ENCODE measurements at places on chromosomes 7 and 10.
A peak's percentile ranks its signal among the peaks of the same experiment; 100 is the strongest.

DNA sequence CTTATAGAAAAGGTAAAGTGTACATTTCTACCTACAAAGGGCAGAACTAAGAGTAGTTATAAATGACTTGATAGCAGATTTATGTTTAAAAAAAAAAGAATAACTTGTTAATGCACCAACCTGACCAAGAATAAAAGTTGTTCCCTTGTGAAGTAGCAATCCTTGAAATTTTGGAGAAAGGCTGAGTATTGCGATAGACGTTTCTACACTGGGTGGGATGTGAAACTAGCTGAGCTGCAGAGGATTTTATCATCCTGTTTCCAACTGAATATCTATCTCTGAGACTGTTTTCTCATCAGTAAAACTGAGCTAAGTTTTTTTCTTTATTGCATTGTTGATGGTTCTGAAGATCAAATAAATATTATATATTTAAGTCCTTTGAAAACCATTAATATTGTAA is 14.6 kb downstream of the MDFIC start:
- no peaks in the 10 kb centered on the region for H3K27me3 ChIP-seq
- H3K27ac ChIP-seq = no peak overlapping the region
- DNase-seq = no peak
- H3K4me3 ChIP-seq = no peak overlapping the region
- peaks cover 27% of the 10 kb centered on the region for H3K36me3 ChIP-seq
- peaks cover 64% of the 10 kb centered on the region for H3K4me1 ChIP-seq

DNA sequence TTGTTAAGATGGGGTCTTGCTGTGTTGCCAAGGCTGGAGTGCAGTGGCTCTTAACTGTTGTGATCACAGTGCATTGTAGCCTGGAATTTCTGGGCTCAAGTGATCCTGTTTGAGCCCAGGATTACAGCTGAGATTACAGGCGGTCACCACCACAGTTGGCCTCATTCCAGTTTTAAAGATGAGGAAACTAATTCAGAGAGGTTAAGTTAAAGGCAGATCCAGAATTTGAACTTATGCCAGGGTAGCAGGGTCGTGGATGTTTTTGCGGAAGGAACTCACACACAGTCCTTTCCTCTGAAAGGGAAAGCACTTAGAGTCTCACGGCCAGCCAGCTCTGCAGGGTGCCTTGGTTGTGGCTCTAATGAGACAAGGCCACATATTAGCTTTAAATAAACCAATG is 84.7 kb downstream of the MMRN2 start:
- H3K27ac ChIP-seq = no peak overlapping the region
- no peaks in the 10 kb centered on the region for H3K27me3 ChIP-seq
- H3K4me3 ChIP-seq = no peak overlapping the region

DNA sequence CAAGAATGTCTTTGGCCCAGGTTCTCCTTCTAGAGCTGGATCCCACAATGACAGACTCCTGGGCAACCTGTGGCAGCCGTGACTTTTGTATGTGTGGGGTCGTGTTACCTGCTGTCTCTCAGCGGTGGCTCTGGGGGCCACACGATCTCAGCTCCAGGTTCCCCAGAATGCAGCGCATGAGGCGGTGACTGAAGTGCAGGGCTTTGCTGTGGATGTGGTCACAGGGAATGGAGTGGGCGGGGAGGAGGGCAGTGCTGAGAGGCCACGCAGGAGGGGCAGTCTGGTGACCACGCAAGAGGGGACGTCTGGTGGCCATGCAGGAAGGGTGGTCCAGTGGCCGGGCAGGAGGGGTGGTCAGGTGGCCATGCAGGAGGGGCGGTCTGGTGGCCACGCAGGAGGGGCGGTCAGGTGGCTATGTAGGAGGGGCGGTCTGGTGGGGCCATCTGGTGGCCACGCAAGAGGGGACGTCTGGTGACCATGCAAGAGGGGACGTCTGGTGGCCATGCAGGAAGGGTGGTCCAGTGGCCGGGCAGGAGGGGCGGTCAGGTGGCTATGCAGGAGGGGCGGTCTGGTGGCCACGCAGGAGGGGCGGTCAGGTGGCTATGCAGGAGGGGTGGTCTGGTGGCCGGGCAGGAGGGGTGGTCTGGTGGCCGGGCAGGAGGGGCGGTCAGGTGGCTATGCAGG is 112.7 kb downstream of the ACTR3B start:
- H3K4me3 ChIP-seq = no peak overlapping the region
- no peak for DNase-seq
- H3K36me3 ChIP-seq = no peaks in the 10 kb centered on the region
- H3K27ac ChIP-seq = no peak overlapping the region
- H3K4me1 ChIP-seq = no peaks in the 10 kb centered on the region

- no peaks in the 10 kb centered on the region for H3K4me1 ChIP-seq
- no peak for DNase-seq
- H3K27ac ChIP-seq = no peak overlapping the region
- no peaks in the 10 kb centered on the region for H3K36me3 ChIP-seq
Observed at GRCh38 chr7:12970626-12971025, 283.2 kb downstream of the ARL4A start.

- peak within 1 kb of the TSS; percentile 97 for H3K4me3 ChIP-seq
- peaks cover 9% of the 10 kb centered on the region for H3K36me3 ChIP-seq
- peaks cover 30% of the 10 kb centered on the region for H3K4me1 ChIP-seq
- peak; percentile 90 for DNase-seq
- peak within 1 kb of the TSS; percentile 95 for H3K27ac ChIP-seq
Observed at GRCh38 chr10:103966671-103967447, at the start of gene SLK. Gene SLK (plus strand): TSS chr10:103967140. CDS start chr10:103967746, 606 bp downstream.

DNA sequence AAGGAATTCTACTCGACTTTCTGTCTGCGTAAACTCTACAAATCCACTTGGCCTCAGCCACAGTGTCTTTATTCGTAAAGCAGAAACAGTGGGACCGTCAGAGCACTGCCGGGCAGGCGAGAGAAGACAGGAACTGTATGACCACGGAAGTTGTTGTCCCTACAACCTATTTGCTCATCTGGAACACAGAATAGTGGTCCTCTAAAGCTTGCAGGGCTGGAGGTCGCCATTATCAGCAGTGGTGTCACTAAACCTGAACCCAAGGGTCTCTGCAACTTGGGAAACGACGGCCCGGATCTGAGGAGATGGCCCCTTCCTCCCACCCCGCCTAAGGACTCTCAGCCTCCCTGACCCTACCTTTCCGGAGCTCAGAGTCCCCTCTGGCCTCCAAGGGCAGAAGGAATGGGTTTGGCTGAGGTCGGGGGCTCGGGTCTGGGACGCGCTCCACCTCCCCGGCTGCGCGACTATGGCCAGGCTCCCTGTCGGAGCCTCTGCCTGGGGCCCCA is 442 bp downstream of the STYXL1 start:
- no peak for DNase-seq
- H3K27ac ChIP-seq = peak overlapping the region; percentile 96
- H3K36me3 ChIP-seq = peaks cover 41% of the 10 kb centered on the region
- peak overlapping the region; percentile 92 for H3K4me3 ChIP-seq
- H3K27me3 ChIP-seq = no peaks in the 10 kb centered on the region
- peaks cover 38% of the 10 kb centered on the region for H3K4me1 ChIP-seq

- H3K4me3 ChIP-seq = no peak overlapping the region
- H3K27me3 ChIP-seq = no peaks in the 10 kb centered on the region
- peaks cover 39% of the 10 kb centered on the region for H3K36me3 ChIP-seq
- no peak for DNase-seq
- H3K27ac ChIP-seq = no peak overlapping the region
- H3K4me1 ChIP-seq = peaks cover 5% of the 10 kb centered on the region
Observed at GRCh38 chr7:5349437-5350173, 66.9 kb downstream of the SLC29A4 start.

DNA sequence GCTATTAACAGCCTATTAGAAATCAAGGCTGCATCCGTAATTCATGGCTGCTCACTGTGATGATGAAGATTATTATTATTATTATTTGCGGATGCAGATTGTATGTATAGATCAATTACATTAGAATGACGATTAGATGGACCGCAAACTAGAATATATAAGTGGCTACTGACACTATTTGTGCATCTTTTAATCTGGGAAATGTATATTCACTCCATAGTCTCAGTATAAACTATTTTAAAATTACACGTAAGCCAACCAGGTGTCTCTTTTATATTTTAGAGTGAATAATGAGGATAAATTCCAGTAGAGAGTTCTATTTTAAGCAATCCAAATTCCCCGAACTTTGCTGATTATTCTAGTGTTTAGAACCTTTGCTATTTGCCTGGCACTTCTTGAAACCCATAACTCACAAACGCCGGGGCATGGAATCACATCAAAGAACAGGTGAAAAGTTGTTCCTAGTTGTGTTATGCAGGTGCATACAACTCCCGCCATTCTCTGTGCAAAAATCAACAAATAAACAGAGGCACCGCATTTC is 509 bp upstream of the ING3 start:
- H3K36me3 ChIP-seq = peaks cover 18% of the 10 kb centered on the region
- H3K27ac ChIP-seq = peak overlapping the region; percentile 97
- H3K4me3 ChIP-seq = peak overlapping the region; percentile 97
- DNase-seq = no peak
- peaks cover 19% of the 10 kb centered on the region for H3K4me1 ChIP-seq

- no peak overlapping the region for H3K4me3 ChIP-seq
- H3K4me1 ChIP-seq = no peaks in the 10 kb centered on the region
- H3K27ac ChIP-seq = no peak overlapping the region
Observed at GRCh38 chr10:93436591-93437085, 45.5 kb downstream of the MYOF start.

DNA sequence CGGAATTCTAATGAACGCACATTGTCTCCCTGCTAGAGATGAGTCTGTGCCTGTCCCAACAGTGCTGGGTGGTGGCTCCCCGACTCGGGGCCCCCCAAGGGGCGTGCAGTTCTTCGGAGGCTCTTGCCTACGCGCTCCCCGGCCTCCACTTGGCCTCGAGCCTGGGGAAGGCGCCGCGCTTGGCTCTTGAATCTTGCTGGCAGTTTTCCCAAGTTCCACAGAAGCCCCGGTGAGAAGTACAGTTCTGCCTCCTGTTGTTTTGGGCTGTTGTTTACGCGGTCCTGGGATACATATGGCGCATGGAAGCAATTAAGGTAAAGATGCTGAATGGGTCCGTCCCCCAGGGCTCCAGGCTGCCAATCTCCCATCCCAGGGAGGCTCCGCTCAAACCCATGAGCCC is 32.6 kb upstream of the UNCX start:
- DNase-seq = no peak
- no peak overlapping the region for H3K27ac ChIP-seq
- H3K4me3 ChIP-seq = no peak overlapping the region
- no peaks in the 10 kb centered on the region for H3K36me3 ChIP-seq

GRCh38 chr10:38007991-38008390 is 2.5 kb upstream of the ZNF33A start:
- H3K4me1 ChIP-seq = peaks cover 20% of the 10 kb centered on the region
- no peak for DNase-seq
- H3K4me3 ChIP-seq = no peak overlapping the region
- H3K27me3 ChIP-seq = no peaks in the 10 kb centered on the region
- no peak overlapping the region for H3K27ac ChIP-seq
- H3K36me3 ChIP-seq = peaks cover 11% of the 10 kb centered on the region

DNA sequence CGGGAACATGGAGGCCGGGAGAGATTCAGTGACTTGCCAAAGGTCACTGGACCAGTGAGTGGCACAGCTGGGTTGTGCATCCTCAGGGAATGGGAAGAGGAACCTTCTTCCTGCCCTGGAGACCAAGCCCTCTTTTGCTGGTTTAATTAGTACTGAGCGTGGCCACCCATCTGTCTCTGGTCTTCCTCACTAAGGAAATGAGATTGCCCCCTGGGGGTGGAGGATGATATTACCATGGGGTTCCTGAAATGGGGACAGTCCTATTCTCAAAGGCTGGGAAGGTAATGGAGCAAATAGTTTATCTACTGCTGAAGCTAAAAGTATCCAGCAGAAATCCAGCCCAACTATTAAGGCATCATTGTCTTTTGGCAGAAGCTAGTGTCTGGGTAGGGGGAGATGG is 98.6 kb upstream of the FGFR2 start:
- H3K27me3 ChIP-seq = no peaks in the 10 kb centered on the region
- no peak overlapping the region for H3K4me3 ChIP-seq
- H3K4me1 ChIP-seq = no peaks in the 10 kb centered on the region

- H3K4me1 ChIP-seq = no peaks in the 10 kb centered on the region
- no peak overlapping the region for H3K4me3 ChIP-seq
- H3K27ac ChIP-seq = no peak overlapping the region
Observed at GRCh38 chr10:125520968-125521367, 162.0 kb downstream of the TEX36 start.

GRCh38 chr7:26480156-26480555 is 188.5 kb downstream of the SNX10 start:
- H3K4me3 ChIP-seq = no peak overlapping the region
- H3K36me3 ChIP-seq = no peaks in the 10 kb centered on the region
- H3K27ac ChIP-seq = no peak overlapping the region
- H3K27me3 ChIP-seq = peaks cover 12% of the 10 kb centered on the region
- H3K4me1 ChIP-seq = no peaks in the 10 kb centered on the region
- DNase-seq = no peak

GRCh38 chr10:102396730-102397151 is 1.2 kb downstream of the NFKB2 start:
- H3K27me3 ChIP-seq = no peaks in the 10 kb centered on the region
- DNase-seq = no peak
- H3K4me1 ChIP-seq = peaks cover 54% of the 10 kb centered on the region
- peaks cover 62% of the 10 kb centered on the region for H3K36me3 ChIP-seq
- H3K27ac ChIP-seq = peak overlapping the region; percentile 98

- H3K27ac ChIP-seq = no peak overlapping the region
- peaks cover 3% of the 10 kb centered on the region for H3K4me1 ChIP-seq
- H3K4me3 ChIP-seq = no peak overlapping the region
- DNase-seq = peak; percentile 10
- H3K27me3 ChIP-seq = peaks cover 30% of the 10 kb centered on the region
Observed at GRCh38 chr7:88758381-88759229, 895 bp upstream of the ZNF804B start.

DNA sequence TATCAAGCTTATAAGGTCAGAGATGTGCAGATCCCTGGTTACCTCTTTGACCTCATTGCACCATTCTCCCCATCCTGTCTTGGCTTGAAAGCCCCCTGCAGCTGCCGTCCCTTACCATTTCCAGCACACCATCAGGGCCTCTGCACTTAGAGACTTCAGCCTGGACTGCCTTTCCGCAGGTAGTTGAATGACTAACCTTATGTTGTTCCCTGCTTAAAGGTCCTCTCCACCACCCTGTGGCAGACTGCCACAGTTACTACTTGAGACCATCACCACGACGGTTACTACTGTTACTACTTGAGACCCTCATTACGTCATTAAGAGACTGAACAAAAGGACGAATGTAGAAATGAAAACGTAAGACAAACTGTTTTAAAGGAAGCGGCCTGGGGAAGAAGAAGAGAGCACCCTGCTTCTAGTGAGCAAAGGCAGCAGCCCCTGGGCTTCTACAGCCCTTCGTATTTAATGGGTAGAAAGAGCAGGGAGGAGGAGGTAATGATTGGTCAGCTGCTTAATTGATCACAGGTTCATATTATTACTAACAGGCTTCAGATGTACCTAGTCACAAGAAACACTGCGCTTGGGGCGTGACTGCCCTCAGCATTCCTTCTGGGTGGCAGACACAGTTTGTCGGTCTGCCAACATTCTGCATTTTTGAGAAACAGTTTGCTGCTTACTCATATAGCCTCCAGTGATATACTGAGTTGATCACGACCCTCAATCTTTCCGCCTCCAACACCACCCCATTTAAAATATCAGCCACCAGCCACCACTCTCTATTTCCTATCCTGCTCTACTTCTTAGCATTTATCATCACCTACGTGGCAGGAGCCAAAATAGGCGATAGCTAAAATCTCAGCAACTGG is 74.1 kb upstream of the PARD3 start:
- no peak overlapping the region for H3K27ac ChIP-seq
- no peaks in the 10 kb centered on the region for H3K36me3 ChIP-seq
- no peak for DNase-seq
- H3K4me3 ChIP-seq = no peak overlapping the region
- no peaks in the 10 kb centered on the region for H3K4me1 ChIP-seq
- H3K27me3 ChIP-seq = no peaks in the 10 kb centered on the region

GRCh38 chr7:2527505-2528467 is 8.2 kb downstream of the LFNG start:
- no peak overlapping the region for H3K4me3 ChIP-seq
- DNase-seq = peak; percentile 77
- peak overlapping the region; percentile 73 for H3K27ac ChIP-seq
- no peaks in the 10 kb centered on the region for H3K27me3 ChIP-seq
- H3K36me3 ChIP-seq = no peaks in the 10 kb centered on the region

All from activated CD4-positive, alpha-beta T cell treated with anti-CD3 and anti-CD28 coated beads for 36 hours (primary cell).